Bronchial smooth muscle cell (primary cell): ENCODE measurements at places on chromosomes 3 and 15. TPM values are rescaled to one million over a fixed set of nuclear protein-coding genes. Genes with fewer than 3 reads are reported as not detected.

TLR9 gene
- under 0.01 and 0.09 TPM in 2 replicates for total RNA-seq

MUC13 gene
- not detected in 2 replicates for total RNA-seq

TMEM207 gene
- total RNA-seq, result not detected in 2 replicates

SCAANT1 gene
- not detected in 2 replicates for total RNA-seq

ZNF860 gene
- 0.09 and 0.32 TPM in 2 replicates for total RNA-seq

CPN2 gene
- not detected in 2 replicates for total RNA-seq

IL17RD gene
- 4.7 and 5.2 TPM in 2 replicates for total RNA-seq

OXTR gene
- total RNA-seq, result 0.09 and 0.32 TPM in 2 replicates

STAC gene
- 0.47 TPM in 1 of 2 replicates, not detected in the other for total RNA-seq

VWA5B2 gene
- not detected in 2 replicates for total RNA-seq

TM4SF1 gene
- 59.8 and 183 TPM in 2 replicates for total RNA-seq

SLC28A1 gene
- not detected in 2 replicates for total RNA-seq

EBLN2 gene
- 3.3 and 3.8 TPM in 2 replicates for total RNA-seq

CADM2 gene
- total RNA-seq, result 1.6 TPM in 1 of 2 replicates, not detected in the other

KLHL6 gene
- total RNA-seq, result under 0.01 TPM in 1 of 2 replicates, not detected in the other

HRH1 gene
- total RNA-seq, result 22.5 and 38.1 TPM in 2 replicates

CKMT1A gene
- 0.16 and 0.26 TPM in 2 replicates for total RNA-seq

CHRNA7 gene
- total RNA-seq, result 0.47 and 0.86 TPM in 2 replicates

PHLDB2 gene
- 19.5 and 22.9 TPM in 2 replicates for total RNA-seq

PAQR9 gene
- 0.16 TPM in 1 of 2 replicates, not detected in the other for total RNA-seq

TTLL13 gene
- total RNA-seq, result 0.09 and 0.16 TPM in 2 replicates

CEP19 gene
- total RNA-seq, result 2.5 and 3.8 TPM in 2 replicates

CSTA gene
- total RNA-seq, result 1.6 and 6.6 TPM in 2 replicates

CEMIP gene
- total RNA-seq, result 27.4 and 78.4 TPM in 2 replicates

GOLGA6D gene
- under 0.01 TPM in 1 of 2 replicates, not detected in the other for total RNA-seq

ACTRT3 gene
- total RNA-seq, result 6.6 and 7.1 TPM in 2 replicates

GPR171 gene
- total RNA-seq, result not detected in 2 replicates

DAPK2 gene
- total RNA-seq, result 1.2 and 2.4 TPM in 2 replicates

HESX1 gene
- 0.34 and 0.79 TPM in 2 replicates for total RNA-seq

OR5K2 gene
- not detected in 2 replicates for total RNA-seq

MLF1 gene
- total RNA-seq, result 8.2 and 24.6 TPM in 2 replicates

CELSR3 gene
- 0.52 and 1.1 TPM in 2 replicates for total RNA-seq

MRPL47 gene
- 29.8 and 32.5 TPM in 2 replicates for total RNA-seq

TP63 gene
- 0.09 TPM in 1 of 2 replicates, not detected in the other for total RNA-seq

XIRP1 gene
- total RNA-seq, result under 0.01 TPM in 1 of 2 replicates, not detected in the other

IRAK2 gene
- total RNA-seq, result 4.9 and 5.2 TPM in 2 replicates

DNASE1L3 gene
- total RNA-seq, result not detected in 2 replicates

CCDC54 gene
- not detected in 2 replicates for total RNA-seq

SLC2A2 gene
- not detected in 2 replicates for total RNA-seq

REC114 gene
- not detected in 2 replicates for total RNA-seq

MESP2 gene
- total RNA-seq, result 0.52 and 1.9 TPM in 2 replicates

ISY1 gene
- 38.0 and 40.4 TPM in 2 replicates for total RNA-seq

EPM2AIP1 gene
- 10.1 and 16.7 TPM in 2 replicates for total RNA-seq

ZNF80 gene
- not detected in 2 replicates for total RNA-seq

RBPMS2 gene
- 0.09 TPM in 1 of 2 replicates, not detected in the other for total RNA-seq

CAV3 gene
- not detected in 2 replicates for total RNA-seq

NBEAL2 gene
- 1.5 and 1.7 TPM in 2 replicates for total RNA-seq

ALAS1 gene
- 27.3 and 28.2 TPM in 2 replicates for total RNA-seq

PLA2G4D gene
- not detected in 2 replicates for total RNA-seq

GXYLT2 gene
- 24.1 and 34.0 TPM in 2 replicates for total RNA-seq

CHST2 gene
- 4.6 and 5.5 TPM in 2 replicates for total RNA-seq

CISH gene
- total RNA-seq, result 0.77 and 0.95 TPM in 2 replicates

EPHA6 gene
- total RNA-seq, result 0.26 TPM in 1 of 2 replicates, not detected in the other

LRRN1 gene
- total RNA-seq, result 0.16 TPM in 1 of 2 replicates, not detected in the other

FGD5 gene
- total RNA-seq, result 0.16 TPM in 1 of 2 replicates, not detected in the other
